ENCODE measurements at places on chromosomes 2 and 18.

DNA sequence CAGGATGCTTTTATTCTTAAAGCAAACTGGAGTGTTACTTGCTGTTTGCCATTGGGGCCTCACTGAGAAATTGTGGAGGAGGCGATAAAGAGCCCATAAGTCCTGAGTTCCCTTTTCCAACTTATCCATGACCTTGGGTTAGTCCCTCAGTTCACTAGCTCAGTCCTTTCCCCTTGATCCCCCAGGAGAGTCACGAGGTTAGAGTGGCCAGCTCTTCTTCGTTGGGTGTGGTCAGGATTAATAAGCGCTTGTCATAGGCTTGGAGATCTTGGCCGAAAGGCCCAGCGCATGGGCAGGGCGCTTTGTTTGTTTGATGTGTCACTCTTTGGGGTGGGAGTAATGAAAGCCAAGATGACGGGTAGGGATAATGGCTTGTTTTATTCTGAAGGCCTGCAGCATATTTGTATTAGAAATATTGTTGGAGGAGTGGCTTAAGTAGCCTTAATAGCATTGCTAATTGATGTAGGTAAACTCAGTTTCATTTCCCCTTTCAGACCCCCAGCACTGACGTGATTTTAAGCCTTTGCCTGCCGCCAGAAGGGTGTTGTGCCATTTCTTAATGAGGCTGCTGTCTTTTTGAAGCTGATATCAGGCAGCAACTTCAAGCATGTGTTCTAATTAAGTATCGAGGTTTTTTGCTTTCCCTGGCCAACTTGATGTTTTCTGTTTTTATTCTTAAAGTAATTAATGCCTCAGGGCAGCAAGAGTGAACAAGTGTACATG is 15.7 kb downstream of the GRHL1 start:
- no peak for DNase-seq

DNA sequence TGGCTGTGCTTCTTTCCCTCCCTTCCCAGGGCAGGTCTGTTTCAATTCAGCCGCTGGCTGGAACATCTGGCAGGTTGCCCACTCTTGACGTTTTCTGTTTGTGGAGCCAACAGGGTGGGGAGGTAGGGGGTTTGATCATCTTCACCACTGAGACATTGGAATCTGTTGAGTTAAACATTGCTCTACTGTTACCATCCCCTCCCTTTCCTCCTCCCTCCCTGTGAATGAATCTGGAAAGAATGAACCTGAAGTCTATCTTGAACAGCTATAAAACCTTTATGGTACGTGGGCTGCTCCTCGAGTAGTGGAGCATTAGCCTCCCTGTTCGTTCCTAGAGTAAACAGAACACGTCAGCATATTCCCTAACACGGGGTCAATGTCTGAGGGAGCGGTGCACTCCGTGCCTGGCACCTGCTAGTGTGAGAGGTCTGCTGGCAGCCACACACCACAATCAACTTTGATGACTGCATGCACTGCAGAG is 249.9 kb upstream of the RBBP8 start:
- DNase-seq = peak; percentile 75

- no peak for DNase-seq
These were observed 74.6 kb downstream of the ASB1 start for GRCh38 chr2:238501311-238501710.

DNA sequence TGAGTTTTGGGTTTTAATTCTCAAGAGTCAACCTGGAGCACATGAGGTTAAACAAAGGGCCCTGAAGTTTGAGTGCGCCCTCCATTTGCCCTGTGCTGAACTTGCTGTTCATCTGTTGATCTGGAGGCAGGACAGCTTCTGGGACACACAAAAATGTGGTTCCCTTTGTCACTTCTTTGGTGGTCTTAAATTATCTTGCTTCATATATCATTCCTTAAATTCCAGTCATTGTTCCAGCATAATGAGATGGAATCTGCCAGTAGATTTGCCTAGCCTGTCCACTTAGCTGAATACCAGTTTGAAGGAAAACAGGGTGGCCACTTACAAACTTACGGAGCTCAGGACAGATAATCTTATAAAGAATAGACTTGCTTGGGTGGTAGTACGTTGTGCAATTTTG is 916 bp downstream of the CETN1 start:
- DNase-seq = no peak

DNA sequence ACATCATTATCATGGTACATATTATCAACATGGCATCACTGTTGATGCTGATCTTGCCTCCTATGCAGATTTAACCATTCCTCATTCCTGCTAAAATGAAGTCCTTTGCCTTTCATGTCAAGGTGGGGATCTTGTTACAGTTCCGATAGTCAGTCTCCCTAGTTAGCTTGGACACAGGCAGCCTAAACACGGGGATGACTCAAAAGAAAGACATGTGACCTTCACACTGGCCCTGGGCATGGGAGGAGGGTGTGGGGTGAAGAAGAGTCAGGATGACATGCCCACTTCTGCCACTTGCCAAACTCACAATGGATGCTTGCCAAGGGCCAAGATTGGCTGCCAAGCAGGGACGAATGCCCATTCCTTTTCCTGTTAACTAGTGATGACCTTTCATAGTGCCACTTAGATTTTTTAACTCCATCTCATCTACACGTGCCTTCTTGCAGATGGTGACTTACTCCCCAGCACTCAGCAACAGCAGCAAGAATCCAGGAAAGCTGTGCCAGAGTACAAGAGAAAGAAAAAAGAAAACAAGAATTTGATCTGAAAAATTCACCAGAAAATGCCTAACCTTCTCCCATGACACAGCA is 13.9 kb upstream of the SLC1A4 start:
- DNase-seq = peak; percentile 22

DNA sequence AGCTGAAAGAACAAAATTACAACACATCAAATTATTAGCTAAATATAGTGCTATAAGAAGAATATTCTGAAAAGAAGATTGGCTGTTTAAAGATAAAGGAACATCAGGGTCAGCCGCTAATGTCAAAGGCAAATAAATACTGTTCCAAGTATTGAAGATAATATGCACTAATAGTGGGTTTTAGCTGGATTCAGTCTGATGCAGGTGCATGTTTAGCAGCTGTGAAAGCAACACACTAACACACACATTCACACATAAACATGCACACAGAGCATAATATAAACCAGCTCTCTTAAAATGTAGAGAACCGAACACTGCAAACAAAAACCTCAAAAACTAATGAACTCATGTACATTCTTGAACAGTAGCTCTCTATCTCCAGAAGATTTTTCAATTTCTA is 634.6 kb downstream of the ERBB4 start:
- DNase-seq = no peak

DNA sequence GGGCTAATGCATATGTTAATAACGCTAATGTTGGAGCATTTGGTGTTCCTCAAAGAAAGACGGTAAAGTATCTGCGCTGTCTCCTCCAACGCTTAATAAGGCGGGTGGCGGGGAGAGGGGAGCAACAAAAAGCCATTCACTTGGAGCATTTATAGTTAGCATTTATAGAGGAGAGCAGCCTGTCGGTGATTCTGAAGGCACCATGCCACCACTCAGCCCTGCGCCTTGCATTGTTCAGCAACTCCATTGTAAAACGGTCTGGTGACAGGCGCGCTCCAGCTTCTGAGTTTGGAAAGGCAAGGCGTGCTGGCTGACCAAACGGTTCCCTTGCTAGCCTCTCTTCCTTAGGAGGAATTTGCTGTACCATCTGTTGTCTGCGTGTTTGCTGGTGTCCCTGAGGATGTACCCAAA is 83.9 kb downstream of the LYPD1 start:
- DNase-seq = no peak

DNA sequence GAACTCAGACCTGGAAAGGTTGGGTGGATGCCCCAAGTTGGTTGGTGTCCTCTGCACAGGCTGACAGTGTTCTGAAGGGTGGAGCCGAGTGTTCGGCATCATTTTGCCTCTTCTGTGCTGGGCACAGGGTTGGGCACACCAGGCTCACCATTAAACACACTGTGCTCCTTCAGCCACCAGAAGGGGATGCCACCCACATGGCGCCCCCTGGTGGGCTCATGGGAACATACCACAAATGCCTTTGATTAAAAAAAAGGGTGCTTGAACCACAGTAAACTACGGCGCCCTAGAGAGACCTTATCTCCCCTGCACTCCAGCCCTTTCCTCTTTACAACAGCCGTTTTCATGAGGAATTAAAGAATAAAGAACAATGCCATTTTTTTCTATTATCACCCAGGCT is 89.4 kb downstream of the CELF4 start:
- DNase-seq = no peak

- peak; percentile 26 for DNase-seq
These were observed 30.4 kb upstream of the GMCL1 start for GRCh38 chr2:69798909-69799526.

- DNase-seq = no peak
These were observed 156.4 kb downstream of the IKZF2 start for GRCh38 chr2:212994976-212995375.

DNA sequence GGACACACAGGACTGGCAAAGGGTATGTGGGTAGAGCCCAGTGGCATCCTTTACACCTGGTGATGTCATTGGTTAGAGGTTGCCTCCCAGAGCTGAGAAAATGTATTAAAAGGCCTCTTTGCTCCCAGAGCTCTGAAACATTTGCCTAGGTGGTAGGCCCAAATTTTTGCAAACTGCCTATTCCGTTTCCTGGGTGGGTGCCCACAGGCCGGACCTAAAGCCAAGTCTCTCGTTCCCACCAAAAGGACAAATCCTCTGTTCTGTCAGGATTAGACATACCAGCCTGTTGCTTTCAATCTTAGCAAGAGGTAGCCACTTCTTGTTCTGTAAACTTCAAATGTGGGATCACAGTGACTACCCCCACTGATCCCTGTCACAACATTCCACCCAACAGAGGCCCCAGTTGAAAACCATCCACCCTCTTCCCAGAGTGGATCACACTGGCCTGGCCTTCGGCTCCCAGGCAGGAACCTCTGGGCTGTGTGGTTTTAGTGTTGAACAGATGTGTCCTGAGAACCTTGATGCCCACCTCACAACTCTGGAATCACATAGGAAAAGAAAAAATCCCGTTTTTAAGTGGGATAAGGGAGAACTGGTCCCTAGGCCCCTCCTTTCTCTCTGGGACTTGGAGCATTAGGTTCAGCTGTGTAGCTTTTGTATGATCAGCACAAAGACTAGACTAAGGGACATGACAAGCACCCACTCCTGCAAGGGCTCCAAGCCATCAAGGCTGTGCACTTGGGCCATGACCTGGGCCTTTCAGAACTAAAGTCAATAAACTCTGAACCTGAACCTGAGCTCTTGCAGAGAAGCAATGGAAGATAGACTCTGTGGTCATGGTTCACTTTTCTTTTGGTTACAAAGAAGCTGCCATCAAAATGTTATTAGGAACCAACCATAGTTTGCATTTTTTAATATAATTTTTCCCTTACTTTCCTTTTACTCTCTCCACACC is 211.3 kb downstream of the CYP26B1 start:
- no peak for DNase-seq

DNA sequence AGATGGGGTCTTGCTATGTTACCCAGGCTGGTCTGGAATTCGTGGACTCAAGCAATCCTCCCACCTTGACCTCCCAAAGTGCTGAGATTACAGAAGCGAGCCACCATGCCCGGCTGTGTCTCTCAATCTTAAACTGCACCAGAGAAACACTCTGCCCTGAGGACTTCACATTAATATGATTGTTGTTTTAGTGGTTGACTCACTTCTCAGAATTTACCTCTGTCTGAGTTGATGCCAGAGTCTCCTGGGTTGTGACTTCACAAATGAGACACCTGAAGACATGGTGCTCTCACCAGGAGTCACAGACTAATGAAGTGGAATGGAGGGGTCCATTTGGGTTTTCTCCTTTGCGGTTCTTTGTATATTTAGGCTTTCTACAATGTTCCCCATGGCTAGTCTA is 61.0 kb upstream of the TGIF1 start:
- no peak for DNase-seq

- DNase-seq = peak; percentile 87
These were observed 370.8 kb downstream of the OSR1 start for GRCh38 chr2:18987592-18988073.

- no peak for DNase-seq
These were observed 124.0 kb upstream of the GATA6 start for GRCh38 chr18:22045221-22045918.

DNA sequence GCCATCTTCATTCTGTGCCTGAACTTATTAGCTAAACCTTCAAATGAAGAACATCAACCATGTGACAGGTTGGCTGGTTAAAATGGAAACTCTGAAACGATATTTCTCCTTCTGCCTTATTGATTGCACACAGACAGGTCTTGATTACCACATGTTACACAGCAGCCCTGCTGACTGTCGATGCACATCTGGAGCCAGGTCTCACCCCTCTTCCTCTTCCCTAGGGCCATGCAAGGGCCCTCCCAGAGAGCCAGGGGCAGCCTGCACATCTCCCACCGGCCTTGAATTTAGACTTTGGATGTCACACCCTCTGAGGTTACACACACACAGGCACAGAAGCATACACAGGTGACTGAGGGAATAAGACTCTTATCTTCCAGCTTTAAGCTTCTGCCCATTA is 45.1 kb downstream of the TMEM178A start:
- no peak for DNase-seq

DNA sequence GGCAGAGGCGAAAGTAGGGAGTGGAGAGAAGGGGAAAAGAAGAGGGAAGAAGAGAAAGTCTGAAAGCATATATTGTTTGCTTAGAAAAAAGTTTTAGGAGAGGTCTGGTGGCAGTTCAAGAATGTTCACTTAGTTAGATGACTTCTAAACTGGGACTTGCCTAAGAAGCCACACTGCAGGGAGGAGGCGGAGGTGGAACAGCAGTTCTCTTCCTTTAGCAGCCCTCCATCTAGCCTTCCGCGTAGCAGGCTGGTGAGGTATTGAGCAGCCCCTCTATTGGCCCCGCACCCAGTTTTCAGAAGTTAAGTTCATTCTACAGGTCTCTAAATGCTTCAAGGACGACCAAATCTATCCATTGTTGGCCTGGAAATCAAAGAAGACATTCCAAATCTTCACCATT is 31.9 kb upstream of the WIPF1 start:
- DNase-seq = no peak

- DNase-seq = no peak
These were observed 221.8 kb upstream of the OSR1 start for GRCh38 chr2:19580264-19580663.

- no peak for DNase-seq
These were observed 9.6 kb downstream of the B3GNT2 start for GRCh38 chr2:62205554-62205953.

- DNase-seq = no peak
These were observed 16.6 kb downstream of the INPP5D start for GRCh38 chr2:233076749-233077148.

- DNase-seq = no peak
These were observed 113.0 kb downstream of the PIK3C3 start for GRCh38 chr18:42068030-42068429.

- no peak for DNase-seq
These were observed 189.1 kb upstream of the BCL2L11 start for GRCh38 chr2:110931648-110932047.

DNA sequence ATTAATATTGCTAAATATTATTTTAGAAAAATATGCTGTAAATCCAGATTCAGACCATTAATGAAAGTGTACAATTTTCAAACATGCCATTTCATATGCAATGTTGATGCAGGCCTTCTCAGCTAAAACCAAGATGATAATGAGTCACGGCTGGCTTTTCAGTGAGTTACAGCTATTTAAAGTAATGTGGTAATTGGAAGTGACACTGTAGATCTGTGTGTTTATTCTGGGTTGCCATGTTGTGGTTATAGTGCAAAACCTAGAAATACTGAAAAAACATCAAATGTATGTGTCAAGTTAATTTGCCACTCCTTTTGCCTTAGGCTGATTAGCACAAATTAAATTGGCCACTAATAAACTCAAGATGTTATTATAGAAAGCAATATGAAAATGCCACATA is 506.6 kb downstream of the ERBB4 start:
- no peak for DNase-seq

GRCh38 chr2:7835693-7836680 is 845.9 kb upstream of the ID2 start:
- DNase-seq = no peak

- no peak for DNase-seq
These were observed 21.9 kb downstream of the CDC42EP3 start for GRCh38 chr2:37649518-37649917.
